SIG-M5 (cell line): ENCODE measurements at places on chromosomes 5 and 9.

DNA sequence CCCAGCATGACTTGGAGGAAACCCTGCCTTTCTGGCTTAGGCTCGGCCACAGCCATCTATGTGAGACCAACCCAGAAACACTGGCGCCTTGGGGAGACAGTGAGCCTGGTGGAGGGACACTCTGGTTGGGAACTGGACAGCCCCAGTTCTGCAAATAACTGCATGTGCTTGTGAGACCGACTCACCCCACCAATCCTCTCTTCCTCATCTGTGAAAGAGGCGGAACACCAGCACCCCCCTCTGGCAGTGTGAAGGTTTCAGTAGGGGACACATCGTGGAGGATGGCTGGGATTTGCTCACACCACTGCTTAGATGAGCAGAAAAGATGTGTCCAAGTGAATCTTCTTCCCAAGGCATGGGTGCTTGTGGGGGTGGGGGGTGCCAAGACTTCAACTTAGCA lies 43.4 kb upstream of the N4BP3 start:
- DNase-seq: no peak

DNA sequence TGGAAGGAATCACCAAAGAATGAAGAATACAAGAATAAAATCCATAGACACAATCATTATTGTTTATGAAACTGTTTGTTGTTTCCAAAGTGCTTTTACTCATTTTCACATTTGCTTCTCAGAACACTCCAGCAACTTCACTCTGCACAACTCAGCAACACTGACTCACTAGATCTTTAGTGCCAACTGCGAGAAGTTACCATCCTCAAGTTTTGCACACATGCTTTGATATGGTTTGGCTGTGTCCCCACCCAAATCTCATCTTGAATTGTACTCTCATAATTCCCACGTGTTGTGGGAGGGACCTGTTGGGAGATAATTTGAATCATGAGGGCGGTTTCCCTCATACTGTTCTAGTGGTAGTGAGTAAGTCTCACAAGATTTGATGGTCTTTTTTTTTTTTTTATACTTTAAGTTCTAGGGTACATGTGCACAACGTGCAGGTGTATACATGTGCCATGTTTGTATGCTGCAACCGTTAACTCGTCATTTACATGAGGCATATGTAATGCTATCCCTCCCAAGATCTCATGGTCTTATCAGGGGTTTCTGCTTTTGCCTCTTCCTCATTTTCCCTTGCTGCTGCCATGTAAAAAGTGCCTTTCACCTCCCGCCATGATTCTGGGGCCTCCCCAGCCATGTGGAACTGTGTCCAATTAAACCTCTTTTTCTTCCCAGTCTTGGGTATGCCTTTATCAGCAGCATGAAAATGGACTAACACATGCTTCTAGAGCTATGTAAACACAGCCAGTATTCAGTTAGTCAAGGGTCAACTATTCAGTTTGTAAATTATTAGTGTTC lies 36.9 kb downstream of the CLINT1 start:
- DNase-seq: no peak

GRCh38 chr9:133115604-133116345 lies 5.3 kb downstream of the RALGDS start:
- DNase-seq: no peak

GRCh38 chr5:132074091-132074771 lies 642 bp downstream of the CSF2 start:
- no peak for DNase-seq

- DNase-seq: no peak
These were observed 78.4 kb upstream of the ITGA1 start for GRCh38 chr5:52709167-52709925.

- DNase-seq: no peak
These were observed 624 bp downstream of the FBXW11 start for GRCh38 chr5:172005708-172006320.

GRCh38 chr5:63456279-63456678 lies 506.0 kb downstream of the HTR1A start:
- no peak for DNase-seq

DNA sequence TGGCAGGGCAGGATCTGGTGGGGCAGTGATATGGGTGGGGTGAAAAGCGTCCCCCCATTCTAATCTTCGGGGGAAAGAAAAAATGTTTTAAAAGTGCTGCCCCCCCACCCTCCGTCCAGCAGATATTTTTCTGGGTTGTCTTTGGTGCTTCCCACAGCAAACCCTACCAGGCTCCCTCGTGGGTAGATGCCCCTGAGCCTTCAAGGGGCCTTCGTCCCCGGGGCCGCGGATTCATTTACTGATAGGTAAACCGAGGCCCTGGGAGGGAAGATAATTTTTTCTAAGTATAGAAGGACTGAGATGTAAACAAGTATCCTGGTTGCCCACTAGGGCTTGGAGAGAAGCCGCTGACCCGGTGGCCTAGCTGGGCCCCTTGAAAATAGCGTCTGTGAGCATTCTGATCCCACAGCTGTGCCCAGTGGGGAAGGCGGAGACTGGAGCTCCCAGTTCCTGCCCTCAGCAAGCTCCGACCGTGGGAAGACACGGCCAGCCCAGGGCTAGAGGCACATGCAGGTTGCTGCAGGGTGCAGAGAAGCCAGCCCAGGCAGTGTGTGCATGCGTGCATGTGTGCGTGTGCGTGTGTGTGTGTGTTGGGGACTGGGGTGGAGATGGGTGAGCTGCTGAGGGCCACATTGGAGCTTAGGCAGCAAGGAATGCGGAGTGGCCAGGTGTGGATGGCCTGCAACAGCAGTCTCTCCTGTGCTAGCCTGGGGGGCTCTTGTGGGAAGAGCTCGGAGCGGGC lies 6.0 kb upstream of the RXRA start:
- DNase-seq: no peak

- no peak for DNase-seq
These were observed 278.1 kb upstream of the KLF4 start for GRCh38 chr9:107767711-107768110.

DNA sequence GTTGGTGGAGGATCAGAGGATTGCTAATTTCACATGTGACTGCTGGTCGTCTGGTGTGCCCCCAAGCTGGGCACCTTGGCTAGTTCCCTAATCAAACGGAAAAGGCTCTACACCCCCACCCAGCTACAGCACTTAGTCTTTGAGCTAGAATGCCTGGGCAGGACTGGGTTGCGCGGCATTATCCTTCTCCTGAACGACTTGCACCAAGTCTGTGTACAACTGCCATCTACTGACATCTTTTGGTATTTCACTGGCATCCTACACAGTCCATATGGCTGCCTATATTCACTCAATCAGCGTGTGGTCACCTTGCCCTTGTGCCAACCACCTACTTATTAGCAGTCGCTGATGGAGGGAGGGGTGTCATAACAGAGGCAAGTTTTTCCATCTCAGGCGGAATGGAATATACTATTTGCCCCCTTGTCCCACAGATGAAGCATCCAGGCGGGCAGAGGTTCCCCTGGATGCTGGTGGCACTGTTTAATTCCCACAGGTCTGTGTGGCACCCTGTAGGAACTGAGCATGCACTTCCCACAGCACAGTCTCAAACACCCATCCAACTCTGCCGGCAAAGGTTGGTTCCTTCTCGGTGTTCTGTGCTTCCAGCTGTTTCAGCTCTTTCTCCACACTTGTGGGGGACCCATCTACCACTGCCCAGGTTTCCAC lies 150.1 kb downstream of the OSTF1 start:
- no peak for DNase-seq

GRCh38 chr9:7394002-7394774 lies 405.4 kb downstream of the DMAC1 start:
- DNase-seq: no peak

DNA sequence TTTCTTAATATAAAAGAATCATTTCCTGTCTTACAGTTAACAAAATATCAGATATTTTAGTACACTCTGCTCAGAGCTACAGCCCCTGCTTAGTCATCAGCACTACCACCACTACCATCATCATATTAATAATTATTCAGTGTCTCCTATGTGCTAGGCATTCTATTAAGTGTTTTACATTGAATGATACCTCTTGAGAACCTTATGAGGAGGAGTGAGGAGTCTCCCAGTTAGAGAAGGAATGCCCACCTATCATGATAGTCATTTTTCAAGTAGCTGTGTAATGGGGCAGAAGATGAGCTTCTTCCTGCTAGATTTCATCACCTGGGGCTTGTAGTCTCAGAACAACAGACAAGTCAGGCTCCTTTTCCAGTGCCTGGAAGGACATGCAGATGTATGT lies 238.0 kb downstream of the TRIM32 start:
- DNase-seq: no peak

DNA sequence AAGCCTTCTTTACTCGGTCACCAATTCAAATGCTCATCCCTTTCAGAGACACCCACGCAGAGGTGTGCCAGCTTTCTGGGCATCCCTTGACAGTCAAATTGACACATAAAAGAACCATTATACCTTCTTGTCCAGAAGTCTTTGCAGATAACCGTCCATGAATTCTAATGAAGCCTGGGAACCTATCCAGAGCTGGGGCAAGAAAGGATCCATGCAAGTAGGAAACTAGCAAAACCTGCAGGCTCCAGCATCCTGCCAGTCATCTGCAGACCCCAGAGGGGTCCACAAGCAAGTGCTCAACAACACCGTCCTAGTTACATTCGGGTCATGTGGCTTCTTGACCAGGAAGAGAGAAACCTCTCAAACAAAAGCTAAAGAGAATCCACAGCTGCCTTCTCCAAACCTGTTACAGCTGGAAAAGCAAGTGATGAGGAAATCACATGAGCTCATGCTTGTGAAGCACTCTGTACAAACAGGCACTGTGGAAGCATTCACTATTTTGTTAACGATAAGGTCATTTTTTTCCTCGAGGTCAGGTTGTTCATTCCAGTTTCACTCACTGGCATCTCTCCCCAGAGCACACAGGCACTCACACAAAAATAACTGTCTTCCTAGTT lies 80.2 kb upstream of the DMRT1 start:
- DNase-seq: no peak

- DNase-seq: no peak
These were observed 20.1 kb downstream of the TMEM268 start for GRCh38 chr9:114631166-114631565.

DNA sequence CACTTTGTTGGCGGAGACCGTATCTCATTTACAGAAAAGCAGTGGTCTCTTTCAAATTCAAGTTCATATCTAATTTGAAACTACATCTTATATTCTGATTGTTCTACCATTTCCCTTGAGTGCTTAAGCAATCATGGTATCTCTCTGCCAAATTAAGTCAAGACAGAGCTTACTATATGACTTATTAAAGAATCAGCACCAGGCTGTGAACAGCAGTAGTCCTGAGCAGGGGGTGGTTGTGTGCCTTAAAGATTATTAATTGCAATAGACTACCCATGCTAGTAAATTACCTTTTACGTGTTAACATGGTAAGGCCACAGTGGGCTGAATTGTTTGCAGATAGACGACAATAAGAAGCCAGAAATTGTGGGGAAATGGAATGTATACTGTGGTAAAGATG lies 21.5 kb downstream of the SNCAIP start:
- DNase-seq: no peak

- no peak for DNase-seq
These were observed 439.9 kb downstream of the GADD45G start for GRCh38 chr9:90044710-90045151.

- no peak for DNase-seq
These were observed 87.5 kb upstream of the GAS1 start for GRCh38 chr9:87034841-87035240.

- DNase-seq: no peak
These were observed 8.2 kb downstream of the TENT4A start for GRCh38 chr5:6721442-6721841.

GRCh38 chr9:19156026-19156474 lies 28.8 kb upstream of the PLIN2 start:
- DNase-seq: no peak

DNA sequence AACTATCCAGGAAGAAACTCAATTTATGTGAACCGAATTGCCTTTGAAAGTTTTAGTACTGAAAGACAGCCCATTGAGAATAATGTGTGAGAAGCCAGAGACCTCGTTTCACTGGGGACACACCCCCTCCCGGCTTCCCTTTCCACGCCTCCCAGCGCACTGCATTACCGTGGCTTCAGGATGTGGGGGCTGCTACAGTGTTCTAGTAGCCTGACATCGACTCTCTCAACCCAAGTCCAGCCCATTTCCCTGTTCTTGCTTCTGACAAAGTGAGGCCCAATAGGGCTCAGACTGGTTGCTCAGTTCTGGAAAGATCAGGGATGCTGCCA lies 3.5 kb downstream of the PAX5 start:
- DNase-seq: no peak
